Heart left ventricle (tissue), 16 donors: ENCODE measurements at places on chromosomes 3 and 15.

DNA sequence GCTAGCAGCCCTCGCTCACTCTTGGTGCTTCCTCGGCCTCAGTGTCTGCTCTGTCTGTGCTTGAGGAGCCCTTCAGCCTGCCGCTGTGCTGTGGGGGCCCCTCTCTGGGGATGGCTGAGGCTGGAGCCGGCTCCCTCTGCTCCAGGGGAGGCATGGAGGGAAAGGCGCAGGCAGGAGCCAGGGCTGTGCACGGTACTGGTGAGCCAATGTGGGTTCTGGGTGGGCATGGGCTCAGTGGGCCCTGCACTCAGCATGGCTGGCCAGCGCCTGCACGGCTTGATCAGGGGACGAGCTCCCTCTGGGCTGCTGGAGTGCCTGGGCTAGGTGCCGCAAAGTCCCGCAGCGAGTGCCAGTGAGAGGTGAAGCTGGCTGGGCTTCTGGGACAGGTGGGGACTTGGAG lies 260.0 kb downstream of the SI start:
- no peak for DNase-seq

- no peak for DNase-seq
These were observed 142.7 kb downstream of the FNDC3B start for GRCh38 chr3:172181932-172182586.

GRCh38 chr3:110579840-110580550 lies 491.6 kb upstream of the NECTIN3 start:
- no peak for DNase-seq

DNA sequence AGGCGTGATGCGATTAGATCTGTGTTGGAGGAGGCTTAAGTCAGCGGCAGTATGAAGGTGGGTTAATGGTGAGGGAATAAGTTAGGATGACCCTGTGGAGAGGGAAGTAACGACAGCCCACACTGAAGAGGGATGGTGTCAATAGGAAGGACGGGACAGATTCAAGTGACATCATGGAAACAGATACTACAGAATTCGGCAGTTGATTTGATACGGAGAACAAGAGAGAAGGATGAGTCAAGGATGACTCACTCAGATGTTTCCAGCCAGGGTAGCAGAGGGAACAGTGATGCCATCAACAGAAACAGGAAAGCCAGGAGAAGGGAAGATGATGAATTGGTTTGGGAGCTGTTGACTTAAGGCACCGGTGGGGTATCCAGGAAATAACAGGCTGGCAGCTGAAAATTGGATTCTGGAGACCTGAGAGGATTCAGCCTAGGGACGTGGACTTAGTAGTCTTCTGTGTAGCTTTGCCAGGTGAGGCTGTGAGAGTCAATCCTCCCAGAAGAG lies 38.0 kb downstream of the SHC4 start:
- no peak for DNase-seq

DNA sequence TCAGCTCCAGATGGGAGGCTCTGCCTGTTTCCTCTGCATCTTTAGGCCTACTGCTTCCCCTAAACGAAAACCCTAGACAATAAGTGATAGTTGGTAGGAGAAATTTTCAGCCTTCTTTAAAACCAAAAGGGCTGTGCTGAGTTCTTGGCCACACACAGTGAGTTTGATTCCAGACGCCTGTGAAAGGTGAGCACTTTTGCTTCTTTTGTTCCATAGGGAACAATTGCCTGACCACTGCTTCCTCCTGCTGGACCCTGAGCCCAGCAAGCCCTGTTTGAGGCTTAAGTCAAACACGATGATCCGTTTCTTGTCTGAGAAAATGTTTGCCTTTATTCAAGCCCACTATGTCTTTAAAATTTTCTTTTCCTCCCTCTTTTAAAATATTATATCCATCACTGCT lies 493.9 kb downstream of the ZIC1 start:
- no peak for DNase-seq

- no peak for DNase-seq
These were observed 18.3 kb downstream of the NOX5 start for GRCh38 chr15:69032703-69033373.

GRCh38 chr15:77024273-77025082 lies 29.6 kb downstream of the PSTPIP1 start:
- DNase-seq, result peak; percentile 84

GRCh38 chr3:5645692-5646410 lies 458.3 kb downstream of the EDEM1 start:
- DNase-seq, result no peak

- DNase-seq, result no peak
These were observed 24.8 kb downstream of the SLC22A14 start for GRCh38 chr3:38306941-38307340.
